Epithelial cell of esophagus (primary cell): ENCODE measurements at places on chromosomes 2 and 18.

- DNase-seq, result peak; percentile 56
These were observed 8.8 kb downstream of the CYB5A start for GRCh38 chr18:74282755-74283554.

DNA sequence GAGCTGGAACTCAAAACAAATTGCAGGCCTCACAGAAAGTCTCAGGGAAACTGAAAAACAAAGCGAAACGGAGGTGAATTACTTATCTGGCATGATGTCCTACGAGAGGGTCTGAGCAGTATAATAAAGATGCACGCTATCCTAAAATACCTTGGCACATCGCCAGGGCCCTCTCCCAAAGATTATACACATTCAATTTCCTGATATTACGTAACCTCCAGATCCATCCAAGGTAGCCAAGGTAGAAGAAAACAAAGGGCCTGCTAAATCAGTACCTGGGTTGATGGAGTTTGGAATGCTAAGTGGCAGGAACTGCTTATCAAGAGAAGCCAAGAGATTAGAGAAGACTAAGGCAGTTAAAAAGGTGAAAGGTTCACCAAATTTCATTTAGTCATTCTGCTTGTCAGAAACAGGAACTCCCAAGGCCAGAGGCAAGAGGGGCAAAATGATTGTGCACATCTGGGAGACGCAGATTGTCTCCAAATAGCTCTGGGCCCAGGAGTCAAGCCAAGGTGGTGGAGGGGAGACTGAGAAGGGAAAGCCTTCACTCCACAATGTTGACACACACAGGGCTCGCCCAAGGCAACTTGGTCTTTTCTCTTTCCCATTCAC is 236.8 kb upstream of the ATP5MC3 start:
- no peak for DNase-seq

- peak; percentile 61 for DNase-seq
These were observed 13.0 kb upstream of the SESTD1 start for GRCh38 chr2:179277429-179278196.

- no peak for DNase-seq
These were observed 270.0 kb upstream of the PXDN start for GRCh38 chr2:2014251-2014771.

DNA sequence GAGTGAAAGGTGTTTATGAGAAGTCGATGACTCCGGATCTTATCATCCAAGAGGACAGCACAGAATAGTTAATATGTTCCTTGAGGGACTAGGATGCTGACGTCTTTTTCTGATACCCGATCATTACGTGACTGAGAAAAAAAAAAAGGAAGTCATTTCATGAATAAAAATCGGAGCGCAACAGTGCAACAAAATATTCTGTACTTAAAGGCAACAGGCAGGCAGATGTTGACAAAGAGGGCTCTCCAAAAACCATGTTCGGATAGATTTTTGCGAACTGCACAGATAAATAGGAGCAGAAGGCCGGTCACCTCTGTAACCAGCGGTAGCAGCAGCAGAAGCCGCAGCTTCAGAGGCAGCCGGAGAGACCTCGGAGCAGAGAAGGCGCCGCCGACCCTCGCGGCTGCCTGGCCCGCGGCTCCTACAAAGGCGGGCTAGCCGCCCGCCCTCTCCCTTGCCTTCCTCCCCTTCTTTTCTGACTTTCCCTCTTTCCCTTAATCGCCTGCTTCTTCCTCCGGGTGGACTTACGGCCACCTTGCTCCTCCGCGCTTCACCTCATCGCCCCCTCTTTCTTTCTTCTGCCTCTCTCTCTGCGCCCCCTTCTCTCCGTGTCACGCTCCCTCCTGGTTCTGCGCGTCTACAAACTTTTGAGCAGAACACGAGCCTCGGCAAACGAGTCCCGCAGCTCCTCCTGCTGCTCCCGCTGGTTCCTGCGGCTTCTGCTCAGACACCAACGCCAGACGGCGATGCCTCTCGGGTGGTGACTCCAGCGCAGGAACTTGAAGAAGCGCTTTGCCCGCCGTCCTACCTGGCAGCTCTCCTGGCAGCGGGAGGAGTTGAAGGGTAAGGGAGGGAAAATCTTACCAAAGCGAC is at the start of gene ADCYAP1:
Gene ADCYAP1 (plus strand): TSS at position 654 of the 873 bp plus-strand sequence. CDS start 516 bp downstream, outside the sequence.
- peak; percentile 19 for DNase-seq

DNA sequence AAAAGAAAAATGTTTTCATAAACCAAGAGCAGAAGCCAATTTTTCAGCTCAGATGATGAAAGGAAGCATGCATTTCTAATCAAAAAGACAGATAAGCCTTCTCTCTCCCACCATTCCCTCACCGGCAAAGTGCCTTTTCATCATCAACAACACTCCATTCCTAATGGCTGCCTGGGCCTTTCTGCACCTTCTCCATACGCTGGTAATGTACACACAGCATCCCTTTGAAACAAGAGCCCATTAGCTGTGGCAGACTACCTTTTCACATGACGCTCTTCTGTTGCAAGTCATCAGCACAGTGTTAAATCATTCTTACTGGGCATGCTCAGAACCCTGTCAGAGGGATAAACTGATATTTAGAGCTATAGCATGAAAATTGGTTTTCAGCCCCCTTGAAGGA is 408.9 kb downstream of the MEIS1 start:
- DNase-seq, result no peak

GRCh38 chr2:146351689-146352088 is 1493.1 kb upstream of the ACVR2A start:
- no peak for DNase-seq

GRCh38 chr2:5175231-5175630 is 517.0 kb upstream of the SOX11 start:
- no peak for DNase-seq

DNA sequence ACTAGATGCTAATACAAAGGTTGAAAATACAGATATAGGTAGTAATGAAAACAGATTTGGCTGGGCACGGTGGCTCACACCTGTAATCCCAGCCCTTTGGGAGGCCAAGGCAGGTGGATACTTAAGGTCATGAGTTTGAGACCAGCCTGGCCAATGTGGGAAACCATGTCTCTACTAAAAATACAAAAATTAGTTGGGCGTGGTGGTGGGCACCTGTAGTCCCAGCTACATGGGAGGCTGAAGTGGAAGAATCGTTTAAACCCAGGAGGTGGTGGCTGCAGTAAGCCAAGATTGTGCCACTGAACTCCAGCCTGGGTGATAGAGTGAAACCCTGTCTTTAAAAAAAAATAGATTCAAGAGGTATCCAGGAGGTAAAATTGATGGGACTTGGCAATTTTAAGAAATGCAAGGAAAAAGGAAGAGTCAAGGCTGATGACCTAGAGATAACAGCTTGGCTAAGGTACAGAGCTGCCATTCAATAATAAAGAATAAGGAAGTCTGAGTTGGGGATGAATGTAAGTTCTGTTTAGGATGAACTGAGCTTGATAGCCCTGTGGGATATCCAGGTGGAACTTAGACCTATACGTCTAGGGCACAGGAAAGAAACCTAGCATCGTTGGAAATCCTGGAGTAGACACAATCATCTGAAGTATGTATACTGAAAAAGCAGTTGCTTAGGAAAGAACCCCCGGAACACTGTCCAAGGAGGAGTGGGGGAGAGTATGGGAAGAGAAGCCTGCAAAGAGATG is 9.1 kb downstream of the MAT2A start:
- no peak for DNase-seq

DNA sequence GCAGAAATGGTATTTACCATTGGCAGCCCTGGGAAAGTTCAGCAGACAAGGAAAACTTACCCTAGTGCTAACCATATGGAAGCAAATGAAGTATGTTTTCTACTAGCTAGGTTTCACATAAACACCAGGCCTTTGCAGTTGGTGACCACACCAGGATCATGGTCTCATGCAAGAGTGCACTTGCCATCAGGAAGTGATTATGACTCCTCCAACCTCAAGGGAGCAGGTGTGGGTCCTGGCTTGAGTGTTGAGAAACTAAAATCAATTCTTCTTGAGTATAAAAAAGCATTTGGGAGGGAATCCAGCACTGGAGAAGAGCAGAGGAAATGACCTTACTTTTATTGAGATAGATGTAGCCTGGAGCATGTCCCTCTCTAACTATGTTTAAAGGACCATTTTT is 56.8 kb upstream of the SPAG16 start:
- DNase-seq, result peak; percentile 46

- no peak for DNase-seq
These were observed 48.0 kb upstream of the LPIN2 start for GRCh38 chr18:3060667-3061580.

- DNase-seq, result peak; percentile 49
These were observed 14.9 kb upstream of the MSH6 start for GRCh38 chr2:47767880-47768609.

- no peak for DNase-seq
These were observed 126.9 kb downstream of the SOX11 start for GRCh38 chr2:5818961-5819600.

- DNase-seq, result no peak
These were observed 14.3 kb upstream of the ST8SIA5 start for GRCh38 chr18:46771141-46771540.
